ENCODE measurements at places on chromosomes 1 and 21.

DNA sequence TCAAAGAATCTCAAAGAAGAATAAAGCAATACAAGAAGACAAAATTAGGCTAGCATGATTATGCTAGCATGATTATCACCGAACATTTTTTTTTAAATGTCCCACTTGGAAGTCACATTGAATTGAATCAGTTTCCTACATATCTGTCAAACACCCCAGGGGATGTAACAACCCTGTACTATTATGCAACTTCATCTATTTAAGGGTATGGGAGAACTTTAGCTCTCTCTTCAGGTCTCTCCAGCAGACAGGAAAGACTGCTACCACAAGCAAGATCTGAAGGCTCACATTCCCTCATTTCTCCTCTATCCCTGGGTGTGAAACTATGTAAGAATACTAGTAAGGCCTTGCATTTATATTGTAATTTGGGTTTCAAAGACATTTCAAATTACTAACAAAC lies 52.8 kb downstream of the EDEM3 start:
- DNase-seq, result no peak

GRCh38 chr1:29441916-29442668 lies 205.8 kb downstream of the PTPRU start:
- no peak for DNase-seq

DNA sequence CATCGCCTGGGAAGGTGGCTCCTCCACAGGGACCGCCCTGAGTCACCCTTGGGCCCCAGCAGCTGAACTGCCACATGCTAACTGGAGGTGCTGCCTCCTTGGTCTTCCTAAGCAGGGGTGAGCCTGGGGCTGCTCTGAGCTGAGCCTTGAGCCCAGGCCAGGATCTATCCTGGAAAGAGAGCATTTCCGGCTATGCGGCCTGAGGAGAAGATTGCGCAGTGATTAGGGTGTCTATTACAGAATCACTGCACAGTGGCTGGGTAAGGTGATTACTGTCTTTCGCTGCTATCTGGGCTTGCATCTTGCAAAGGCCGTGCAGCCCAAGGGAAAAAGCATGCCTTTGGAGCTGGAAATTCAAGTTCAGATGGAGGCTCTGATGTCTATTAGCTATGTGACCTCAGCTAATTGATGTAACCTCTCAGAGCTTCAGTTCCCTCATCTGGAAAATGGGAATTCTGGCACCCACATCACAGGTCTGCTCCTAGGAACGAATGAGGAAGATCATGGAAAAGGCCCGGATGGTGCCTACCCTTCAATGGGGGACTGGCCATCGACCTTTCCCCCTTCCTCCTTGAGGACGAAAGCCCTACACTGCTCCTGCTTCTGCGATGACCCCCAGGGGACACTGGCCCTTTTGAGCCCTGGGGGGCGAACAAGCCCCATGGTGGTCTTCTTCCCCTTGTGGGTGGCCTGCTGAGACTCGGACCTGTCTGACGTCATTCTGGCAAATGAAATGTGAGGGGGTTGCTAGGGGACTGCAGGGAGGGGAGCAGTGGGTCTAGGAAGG lies 38.0 kb downstream of the GPR161 start:
- no peak for DNase-seq

GRCh38 chr1:146036241-146036964 lies 14.9 kb upstream of the HJV start:
- DNase-seq, result no peak

GRCh38 chr21:45939521-45940045 lies 42.0 kb upstream of the COL6A1 start:
- no peak for DNase-seq

DNA sequence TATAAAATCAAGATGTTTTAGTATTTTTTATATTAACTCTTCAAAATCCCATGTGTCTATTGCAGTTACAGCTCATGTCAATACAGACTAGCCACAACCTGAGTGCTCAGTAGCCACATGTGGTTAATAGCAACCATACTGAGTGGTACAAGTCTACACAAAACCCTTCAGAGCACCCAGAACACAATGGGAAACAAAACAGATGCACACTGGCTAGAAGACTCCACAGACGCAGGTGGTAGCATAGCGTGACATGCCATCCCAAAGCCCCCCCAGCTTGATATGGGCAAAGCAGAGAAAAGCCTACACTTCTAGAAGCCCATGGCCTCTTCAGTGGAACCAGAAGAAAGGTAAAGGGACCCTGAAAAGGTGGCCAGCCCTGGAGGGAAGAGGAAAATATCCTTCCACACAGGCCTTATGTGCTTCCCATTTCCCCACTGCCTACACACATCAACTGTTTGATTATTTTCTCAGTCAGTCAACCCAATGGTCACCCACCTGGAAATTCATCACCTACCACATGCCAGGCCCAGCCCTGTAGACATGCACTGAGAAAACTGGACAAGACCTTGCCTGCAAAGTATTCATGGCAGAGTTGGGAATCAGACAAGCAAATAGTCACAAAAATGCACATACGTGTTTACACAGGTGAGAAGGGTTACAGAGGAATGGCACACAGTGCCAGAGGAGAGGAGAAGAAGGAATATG lies 175.0 kb downstream of the VAV3 start:
- no peak for DNase-seq

DNA sequence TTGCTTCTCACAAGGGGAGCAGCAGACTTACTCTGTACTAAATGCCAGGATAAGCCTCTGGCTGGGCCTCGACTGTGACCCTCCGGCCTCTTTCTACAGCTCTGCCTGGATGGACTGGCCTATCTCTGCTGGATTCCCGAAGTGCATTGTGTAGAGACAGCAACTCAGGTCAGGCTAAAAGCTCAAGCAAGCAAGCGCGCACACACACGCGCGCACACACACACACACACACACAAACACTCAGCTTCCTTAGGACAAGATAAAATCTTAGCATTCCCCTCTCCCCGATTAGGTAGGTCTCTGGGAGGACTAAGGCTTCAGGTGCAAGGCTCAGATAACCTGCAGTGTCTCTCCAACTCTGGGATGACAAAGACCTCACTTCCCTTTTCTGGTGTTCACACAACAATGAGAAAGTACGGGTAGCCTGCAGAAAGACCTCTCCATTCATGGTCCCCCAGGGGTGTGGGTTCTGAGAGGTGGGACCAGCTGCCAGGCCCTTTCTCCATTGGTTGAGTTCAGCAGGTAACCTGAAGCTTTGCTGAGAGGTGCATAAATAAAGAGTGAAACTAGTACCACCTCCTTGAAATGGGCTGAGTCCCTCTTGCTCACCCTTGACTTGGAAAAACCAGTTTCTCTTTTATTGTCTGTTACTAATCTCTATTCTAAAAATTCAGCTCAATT lies 155.1 kb upstream of the CAMK1G start:
- DNase-seq, result no peak

- no peak for DNase-seq
Measured at GRCh38 chr1:162996261-162996660, 72.9 kb upstream of the RGS4 start.

DNA sequence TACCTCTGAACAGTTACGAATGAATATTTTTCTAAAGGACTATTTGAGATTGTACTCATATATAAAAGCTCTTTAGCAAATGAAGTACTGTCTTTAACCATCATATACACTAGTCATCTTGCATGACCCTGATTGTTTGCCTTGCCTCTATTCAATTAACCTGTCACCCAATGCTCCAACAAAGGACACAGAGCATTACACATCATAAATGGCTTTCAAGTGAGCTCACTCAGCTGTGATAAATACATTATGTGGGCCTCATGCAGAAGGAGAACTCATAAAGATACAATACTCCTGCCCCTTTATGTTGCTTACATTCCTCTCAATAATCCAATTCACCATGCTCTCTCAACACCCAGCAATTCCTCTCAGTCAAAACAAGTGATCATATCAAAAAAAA lies 993.0 kb upstream of the PRMT6 start:
- no peak for DNase-seq

- DNase-seq, result no peak
Measured at GRCh38 chr1:8218351-8219092, 99.4 kb upstream of the SLC45A1 start.

DNA sequence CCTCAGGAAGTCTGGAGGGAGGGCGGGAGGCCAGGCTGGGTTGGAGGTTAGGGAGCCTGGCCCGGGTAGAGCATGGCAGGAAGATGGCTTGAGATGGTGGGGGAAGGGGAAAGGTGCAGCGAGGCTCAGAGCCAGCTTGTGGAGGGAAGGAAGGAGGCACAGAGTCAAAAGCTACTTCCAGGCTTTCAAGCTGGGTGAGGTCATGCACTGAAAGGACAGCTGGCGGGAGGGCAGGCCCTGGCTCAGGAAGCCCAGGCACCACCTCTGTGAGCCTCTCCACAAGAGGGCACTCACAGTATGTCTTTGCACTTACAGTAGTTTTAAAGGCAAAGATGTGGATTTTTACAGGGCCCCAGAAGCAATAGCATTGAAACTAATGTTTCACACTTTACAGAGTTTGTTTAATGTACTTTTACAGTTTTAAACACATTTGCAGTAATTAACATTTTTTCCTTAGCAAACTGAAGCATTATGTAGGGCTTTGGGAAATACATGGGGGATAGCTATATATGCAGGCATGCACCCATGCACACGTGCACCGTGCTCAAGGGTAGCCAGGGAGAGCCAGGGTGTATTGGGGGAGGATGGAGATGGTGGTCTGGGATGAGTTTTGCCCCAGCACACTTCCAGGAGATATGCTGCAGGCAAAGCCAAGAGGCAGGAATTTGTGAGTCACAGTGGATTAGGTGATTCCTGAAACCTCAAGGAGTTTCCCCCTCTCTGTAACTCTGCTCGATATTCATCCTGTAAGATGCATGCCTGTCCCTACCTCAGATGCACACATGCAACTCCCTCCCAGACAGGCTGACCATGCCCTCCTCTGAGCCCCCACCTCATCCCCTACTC lies 6.1 kb upstream of the ADAM15 start:
- peak; percentile 47 for DNase-seq

- no peak for DNase-seq
Measured at GRCh38 chr1:99755664-99756063, 10.8 kb downstream of the FRRS1 start.

DNA sequence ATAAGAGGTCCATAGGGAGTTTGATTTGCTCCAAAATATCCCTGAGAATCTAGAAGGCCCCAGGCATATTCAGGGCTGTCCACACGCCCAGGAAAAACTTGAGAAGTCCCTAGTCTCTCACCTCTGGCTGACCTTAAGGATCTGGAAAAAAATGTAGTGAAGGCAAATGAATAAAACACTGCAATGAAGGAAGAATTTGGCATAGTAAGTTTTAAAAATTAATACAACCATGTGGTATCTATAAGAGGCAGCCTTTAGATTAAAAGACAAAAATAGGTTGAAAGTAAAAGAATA lies 91.3 kb downstream of the COLGALT2 start:
- DNase-seq, result no peak

DNA sequence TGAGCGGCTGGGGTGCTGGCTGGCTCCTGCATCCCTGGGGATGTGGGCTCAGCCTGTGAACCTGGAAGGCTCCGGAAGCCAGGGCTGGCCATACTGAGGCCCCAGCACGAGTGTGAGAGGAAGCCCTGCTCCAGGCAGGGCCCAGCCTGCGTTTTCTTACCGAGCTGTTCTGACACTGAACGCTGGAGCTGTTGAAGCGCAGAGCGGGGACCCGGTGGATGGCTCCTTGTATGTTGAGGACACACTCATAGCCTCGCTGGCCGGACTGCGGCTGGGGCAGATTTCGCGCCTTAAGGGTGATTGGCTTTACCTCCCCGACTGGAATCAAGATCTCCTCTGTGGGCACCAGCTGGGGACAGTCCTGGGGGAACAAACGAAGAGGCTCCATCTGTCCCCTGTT lies 160.0 kb downstream of the PLXNA2 start:
- DNase-seq, result no peak

- DNase-seq, result no peak
Measured at GRCh38 chr1:210358626-210359025, 29.9 kb downstream of the HHAT start.

DNA sequence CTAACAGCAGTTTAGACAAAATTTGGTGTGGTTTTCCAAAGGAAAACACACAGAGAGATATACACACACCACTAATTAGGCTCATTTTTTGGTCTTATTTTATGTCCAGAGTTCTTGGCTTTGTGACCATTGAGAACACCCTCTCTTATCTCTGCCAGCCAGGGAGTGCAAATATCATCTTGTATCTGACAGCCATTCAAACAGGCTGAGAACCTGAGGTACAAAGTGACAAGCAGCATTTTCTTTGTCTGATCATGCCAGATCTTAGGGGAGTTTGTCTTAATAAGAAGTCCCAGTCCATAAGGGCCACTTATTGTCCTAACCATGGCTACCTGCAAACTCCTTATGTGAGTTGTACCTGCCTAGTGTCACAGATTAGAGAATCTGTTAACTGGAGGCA lies 1165.2 kb downstream of the BRINP3 start:
- no peak for DNase-seq

GRCh38 chr1:174800876-174801275 lies 198.9 kb upstream of the CACYBP start:
- DNase-seq, result no peak

GRCh38 chr1:235649368-235650163 lies at the start of gene GNG4:
Gene GNG4 (minus strand): TSS chr1:235649784. CDS start chr1:235583838, 65,946 bp downstream.
- DNase-seq, result no peak

Measured in activated effector memory CD4-positive, alpha-beta T cell treated with Interleukin-2 at 50 U/mL for 16 hours (primary cell).